Mammary epithelial cell (primary cell): ENCODE measurements at places on chromosomes 6 and 20.
A peak's percentile ranks its signal among the peaks of the same experiment; 100 is the strongest.

DNA sequence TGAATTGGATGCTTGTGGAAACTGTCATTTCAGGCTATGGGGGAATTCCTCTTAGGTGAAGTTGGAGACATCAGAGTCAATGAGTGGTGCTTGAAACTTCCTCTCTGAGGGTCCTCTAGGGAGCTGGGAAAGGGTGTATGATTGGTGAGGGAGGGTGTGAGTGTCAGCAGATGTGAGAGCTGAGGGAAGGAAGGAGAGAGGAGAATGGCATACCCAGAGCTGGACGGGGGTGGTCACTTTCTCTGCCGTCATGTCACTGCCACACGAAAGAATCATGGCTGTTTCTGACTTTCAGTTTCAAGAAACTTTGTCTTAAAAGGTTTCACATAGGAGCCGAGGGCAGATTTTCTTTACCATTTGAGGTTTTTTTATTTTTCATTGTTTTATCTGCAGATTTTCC is 50.3 kb downstream of the DEK start:
- no peak for DNase-seq

- DNase-seq, result peak; percentile 82
These were observed 421.4 kb upstream of the ID4 start for GRCh38 chr6:19415605-19416326.

- peak; percentile 39 for DNase-seq
These were observed at the start of gene MC3R for GRCh38 chr20:56247954-56248782. MC3R (plus strand) TSS chr20:56248732; CDS start chr20:56248844, 112 bp downstream.

GRCh38 chr20:44702776-44703175 is 12.4 kb upstream of the CCN5 start:
- no peak for DNase-seq

GRCh38 chr20:9059931-9060330 is 9.0 kb upstream of the PLCB4 start:
- DNase-seq, result peak; percentile 33

- DNase-seq, result no peak
These were observed 142.0 kb downstream of the UST start for GRCh38 chr6:148888856-148889255.

DNA sequence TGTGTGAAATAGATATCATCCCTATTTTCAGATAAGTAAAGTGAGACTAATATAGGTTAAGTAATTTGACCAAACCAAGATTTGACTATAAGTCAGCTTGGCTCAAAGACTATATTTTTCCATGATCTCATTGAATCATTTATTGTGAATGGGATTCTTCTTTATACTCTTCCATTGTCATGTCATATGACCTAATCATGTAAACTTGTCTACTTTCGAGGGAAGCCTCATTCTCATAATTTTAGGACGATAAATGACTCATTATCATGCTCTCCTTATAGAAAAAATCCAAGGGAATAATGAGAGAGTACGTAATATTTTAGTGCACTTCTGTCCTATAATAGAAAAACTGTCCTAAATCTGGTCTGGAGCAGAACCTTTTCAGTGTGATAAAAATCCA is 40.9 kb upstream of the CCN6 start:
- DNase-seq, result no peak

GRCh38 chr6:146305092-146305491 is 238.5 kb upstream of the RAB32 start:
- no peak for DNase-seq
